ENCODE measurements at places on chromosomes 1 and 21. TPM values are rescaled to one million over a fixed set of nuclear protein-coding genes. Genes with fewer than 3 reads are reported as not detected.

Gene TMEM200B
- 0.15 TPM for total RNA-seq

GRCh38 chr1:11373895-11374747, 101.1 kb downstream of the UBIAD1 start:
- DNase-seq = no peak

- DNase-seq = no peak
Measured at GRCh38 chr1:10628685-10629084, 153.9 kb downstream of the PEX14 start.

DNA sequence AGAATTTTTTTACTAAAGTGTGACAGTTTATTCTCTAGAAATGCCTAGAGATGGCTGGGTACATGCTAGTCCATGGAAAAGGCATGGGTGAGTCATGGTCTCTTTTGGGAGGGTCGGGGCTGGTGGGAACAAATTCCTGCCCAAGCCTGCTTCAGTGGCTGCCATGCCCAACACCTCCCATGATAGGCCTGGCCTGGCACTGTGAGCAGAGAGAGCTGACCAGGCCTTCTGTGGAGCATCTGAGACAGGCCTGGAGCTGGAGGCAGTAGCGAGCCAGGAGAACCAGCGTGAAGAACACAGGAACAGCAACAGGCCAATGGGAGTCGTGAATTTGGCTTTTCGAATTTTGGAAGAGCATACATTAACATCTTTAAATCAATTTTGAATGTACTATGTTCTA, 209.2 kb downstream of the SDCCAG8 start:
- DNase-seq = no peak

DNA sequence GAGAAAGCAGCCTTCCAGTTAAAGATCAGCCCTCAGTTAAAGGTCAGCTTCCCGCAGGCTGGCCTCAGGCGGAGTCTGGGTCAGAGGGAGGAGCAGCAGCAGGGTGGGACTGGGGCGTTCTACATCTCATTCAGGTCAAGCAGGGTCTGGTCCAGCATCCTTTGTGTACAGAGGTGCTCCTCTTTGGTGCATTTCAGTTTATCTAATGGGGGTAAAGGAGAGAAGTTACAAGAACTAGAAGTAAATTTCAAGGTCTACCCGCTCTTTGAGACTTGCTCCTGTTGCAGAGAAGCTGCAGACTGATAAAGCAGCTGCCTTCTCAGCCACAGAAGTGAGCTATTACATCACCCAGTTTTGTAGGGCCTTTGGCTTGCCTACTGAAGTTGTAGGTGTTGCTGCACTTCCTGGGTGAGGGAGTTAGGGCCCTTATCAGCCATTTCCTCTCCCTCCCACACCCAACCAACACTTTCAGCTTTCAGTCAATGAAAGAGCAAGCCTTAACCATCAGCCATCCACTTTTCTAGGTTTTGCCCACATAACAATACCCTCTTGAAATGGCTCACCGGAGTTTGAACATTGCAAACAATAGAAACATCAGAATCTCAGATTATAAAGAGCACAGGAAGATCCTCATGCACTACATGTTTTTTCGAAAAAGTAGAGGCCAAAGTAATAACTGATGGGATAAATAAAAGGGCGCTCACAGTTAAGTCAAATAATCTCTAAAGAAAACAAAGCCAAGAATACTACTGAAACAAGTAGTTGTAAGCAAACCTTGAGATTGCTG, 2.8 kb upstream of the NUP210L start:
- DNase-seq = peak; percentile 30

GRCh38 chr21:44984428-44984791, 44.6 kb downstream of the SLX9 start:
- DNase-seq = no peak

DNA sequence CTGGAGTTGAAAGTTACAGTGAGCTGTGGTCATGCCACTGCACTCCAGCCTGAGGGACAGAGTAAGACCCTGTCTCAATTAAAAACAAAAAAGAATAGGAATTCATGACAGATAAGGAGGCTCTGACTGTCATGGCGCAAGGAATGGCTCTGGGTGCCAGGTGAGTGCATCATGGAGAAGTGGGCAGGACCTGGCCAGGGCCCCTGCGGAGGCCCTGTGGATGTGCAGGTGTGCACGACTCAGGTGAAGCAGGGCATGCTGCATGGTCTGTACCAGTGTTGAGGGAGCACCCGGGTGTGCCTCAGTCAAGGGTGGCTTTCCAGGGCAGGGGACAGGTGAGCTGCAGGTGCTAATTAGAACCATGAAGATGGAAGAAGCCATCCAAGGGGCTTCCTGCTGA, 14.0 kb downstream of the SLC1A7 start:
- no peak for DNase-seq

Gene THEM4
- 18.6 TPM for total RNA-seq

GRCh38 chr1:116825720-116826438, 71.6 kb downstream of the CD2 start:
- no peak for DNase-seq

Gene GJA9
- total RNA-seq = 0.56 TPM

GRCh38 chr1:183914276-183914675, 109.4 kb downstream of the RGL1 start:
- DNase-seq = no peak

DNA sequence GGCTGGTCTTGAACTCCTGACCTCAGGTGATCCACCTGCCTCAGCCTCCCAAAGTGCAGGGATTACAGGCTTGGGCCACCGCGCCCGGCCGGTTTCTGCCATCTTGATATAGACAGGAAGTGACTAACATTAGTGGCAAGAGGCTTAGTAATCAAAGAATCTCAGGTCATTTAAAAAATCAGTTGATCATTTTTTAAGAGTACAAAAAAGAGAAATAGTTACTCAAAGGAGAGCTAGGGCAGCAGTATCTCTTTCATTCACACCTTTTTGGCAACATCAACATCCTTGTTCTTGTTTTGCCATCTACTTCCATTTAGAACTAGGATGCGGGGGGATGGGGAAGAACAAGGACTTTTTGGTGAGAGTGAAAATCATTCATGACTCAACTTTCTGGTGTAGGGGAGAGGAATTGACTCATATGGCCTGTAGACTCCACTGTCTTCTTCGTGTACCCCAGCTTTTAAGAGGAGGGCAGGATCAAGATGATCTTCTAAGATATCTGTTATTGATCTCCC, 8.8 kb downstream of the FCRLB start:
- DNase-seq = peak; percentile 27

Gene PPP1R12B
- 32.9 TPM for total RNA-seq

DNA sequence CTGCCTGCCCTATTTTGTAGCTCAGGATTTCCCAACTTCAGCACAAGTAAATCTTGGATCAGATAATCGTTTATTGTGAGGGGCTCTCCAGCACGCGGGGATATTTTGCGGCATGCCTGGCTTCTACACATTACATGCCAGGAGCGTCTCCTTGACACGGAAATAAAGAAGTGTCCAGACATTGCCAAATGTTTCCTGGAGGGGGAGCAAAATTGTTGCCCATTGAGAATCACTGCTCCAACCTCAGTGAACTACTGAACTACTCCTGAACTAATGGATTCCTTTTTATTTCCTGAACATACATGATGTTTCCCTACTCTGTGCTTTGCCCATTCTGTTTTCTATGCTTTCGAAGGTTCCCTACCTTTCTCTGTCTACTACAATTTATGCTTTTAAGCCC, 1359.1 kb upstream of the ADGRL2 start:
- no peak for DNase-seq

DNA sequence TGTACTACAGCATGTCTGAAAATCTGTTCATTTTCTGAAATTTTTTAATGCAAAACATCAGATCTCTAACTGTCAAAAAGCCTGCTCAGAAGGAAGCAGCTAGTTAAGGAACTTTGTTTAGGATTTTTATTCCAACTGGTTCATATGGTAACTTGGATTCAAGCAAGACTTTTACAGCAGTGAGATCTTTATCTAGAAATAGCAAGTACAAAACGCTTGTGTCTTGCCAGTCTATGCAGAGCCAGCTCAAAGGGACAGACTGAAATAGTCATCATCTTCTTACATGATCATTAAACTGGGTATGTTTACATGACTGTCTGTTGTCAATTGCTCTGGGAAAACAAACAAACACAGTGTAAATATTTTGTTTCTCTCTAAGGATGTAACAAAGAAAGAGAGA, 37.6 kb downstream of the DDAH1 start:
- no peak for DNase-seq

- no peak for DNase-seq
Measured at GRCh38 chr1:56672579-56672978, 27.5 kb downstream of the PRKAA2 start.

Gene KCNA2
- not detected for total RNA-seq

DNA sequence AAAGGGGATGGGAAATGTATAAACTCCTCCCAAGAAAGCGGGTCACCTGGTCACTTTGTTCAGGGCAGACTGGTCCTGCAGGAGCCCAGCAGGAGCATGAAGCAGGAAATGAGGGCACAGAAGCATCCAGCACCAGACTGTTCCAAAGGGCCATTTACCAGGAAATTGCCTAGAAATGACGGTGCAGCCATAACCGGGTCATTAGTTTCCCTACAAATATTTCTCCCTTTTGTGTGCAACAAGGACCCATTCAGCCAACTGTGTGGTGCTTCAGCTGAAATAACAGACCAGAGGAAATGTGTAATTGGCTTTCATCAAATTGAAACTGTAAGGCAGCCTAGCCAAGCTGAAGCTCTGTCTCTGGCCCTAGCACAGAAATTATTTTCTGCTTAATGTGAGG, 7.6 kb upstream of the CTTNBP2NL start:
- no peak for DNase-seq

Gene TDRD5
- total RNA-seq = not detected

- DNase-seq = no peak
Measured at GRCh38 chr1:93601686-93602085, 80.0 kb downstream of the BCAR3 start.

Gene KRTAP13-2
- total RNA-seq = not detected

GRCh38 chr1:54275349-54275748, 75.4 kb downstream of the MRPL37 start:
- DNase-seq = no peak

DNA sequence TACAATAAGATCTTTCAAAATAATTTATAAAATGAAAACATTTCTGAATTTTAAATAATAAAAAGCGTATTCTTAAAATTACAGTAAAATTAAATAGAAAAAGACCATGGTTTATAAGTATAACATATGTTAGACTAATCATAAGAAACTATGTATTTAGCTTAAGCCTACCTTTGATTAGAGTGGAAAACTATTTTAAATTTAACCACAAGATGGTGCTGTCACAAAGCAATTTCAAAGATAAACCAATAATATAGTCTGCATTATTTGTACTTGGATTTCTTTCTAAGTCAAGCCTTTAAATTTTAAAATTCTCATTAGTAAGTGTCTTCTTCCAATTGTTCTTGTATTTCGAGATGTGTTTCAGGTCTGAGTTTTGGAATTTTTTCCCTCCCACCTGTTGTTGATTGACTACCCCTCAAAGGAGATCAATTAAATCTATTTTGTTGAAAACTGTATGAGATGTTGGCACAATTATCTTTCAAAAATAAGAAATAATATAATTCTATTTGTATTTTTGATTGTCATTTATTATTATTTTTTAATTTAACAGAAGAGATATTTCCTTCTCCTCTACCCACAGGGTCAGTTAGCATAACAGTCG, 459.8 kb downstream of the KCNT2 start:
- no peak for DNase-seq

Gene HENMT1
- total RNA-seq = 10.6 TPM

Gene BCL2L15
- total RNA-seq = 16.8 TPM

DNA sequence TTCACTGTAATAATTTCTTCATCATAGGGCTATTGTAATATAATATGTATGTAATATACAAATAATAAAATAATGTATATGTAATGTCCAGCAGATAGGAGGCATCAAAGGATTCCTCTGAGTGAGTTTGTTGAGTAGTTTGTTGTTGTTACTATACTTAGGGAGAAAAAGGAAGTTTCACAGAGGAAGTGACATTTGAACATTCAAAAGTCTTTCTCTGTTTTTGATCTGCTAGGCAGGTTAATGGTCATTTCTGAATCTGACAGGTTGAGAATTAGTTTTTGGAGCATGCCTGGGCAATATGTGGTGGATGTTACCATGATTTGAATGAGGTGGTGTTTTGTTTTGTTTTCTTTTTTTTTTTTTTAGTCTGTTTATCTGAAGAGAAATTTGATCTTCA, 102.1 kb downstream of the NRDC start:
- DNase-seq = no peak

GRCh38 chr1:201125019-201125418, 2.0 kb downstream of the ASCL5 start:
- DNase-seq = no peak

DNA sequence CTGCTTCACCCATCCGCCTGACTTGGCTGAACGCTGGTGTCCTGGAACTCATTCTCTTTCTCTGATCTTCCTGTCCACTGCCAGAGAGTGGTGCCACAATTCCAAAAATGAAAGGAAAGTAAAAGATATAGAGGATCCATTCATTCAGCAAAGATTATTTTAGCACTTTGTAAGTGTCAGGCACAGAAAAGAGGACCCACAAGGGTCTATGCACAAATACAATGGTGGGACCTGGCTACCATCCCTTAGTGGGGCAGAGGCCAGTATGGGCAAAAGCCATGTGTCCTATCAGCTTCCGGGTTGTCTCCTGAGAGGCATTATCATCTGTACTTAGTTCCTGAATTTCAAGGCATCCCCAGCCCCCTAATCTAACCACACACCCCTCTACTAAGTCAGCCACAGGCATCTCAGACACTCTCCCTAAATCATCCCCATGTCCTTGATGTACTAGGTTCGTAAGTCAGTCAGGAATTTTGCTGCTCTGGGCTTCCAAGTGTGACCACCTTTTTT, 19.0 kb downstream of the SSR2 start:
- no peak for DNase-seq

DNA sequence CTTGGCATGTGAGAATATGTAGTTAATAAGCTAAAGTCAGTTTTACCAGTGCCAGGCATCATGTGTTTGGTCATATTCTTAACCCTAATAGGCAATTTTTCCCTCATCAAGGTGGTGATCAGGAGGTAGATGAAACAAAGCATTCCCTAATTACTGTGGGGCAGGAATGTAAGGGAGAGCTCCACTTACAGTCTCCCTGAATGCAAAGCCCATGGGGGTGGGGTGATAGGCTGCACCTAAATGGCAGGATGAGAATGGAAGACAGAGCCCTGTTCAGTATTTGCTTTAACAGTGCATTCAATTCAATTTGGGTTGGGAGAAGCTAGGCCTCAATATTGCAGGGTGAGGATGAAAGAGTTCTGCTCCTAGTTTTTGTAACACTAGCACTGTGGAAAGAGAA, 23.4 kb downstream of the ZNF678 start:
- DNase-seq = no peak

DNA sequence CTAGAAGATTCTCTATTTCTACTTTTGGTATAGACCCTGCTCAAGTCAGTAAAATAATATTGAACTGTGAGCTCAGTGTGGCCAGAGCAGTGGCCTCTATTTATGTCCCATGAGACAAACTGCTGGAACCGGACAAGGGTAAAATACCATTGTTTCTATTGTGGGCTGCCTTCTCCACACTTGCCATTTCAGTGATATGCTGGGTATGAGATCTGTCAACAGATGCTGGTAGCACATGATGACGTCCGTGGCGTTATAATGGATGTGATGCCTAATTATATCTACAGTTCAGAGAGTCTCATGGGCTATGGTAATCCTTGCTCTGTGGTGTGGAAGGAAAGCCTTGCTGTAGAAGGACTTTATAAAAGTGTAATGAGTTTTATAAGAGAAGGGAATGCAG, 2.4 kb downstream of the ACTN2 start:
- DNase-seq = no peak

Gene LRRIQ3
- 0.52 TPM for total RNA-seq

Gene ADGRL2
- total RNA-seq = 58.8 TPM

GRCh38 chr1:71393301-71393700, 312.5 kb upstream of the ZRANB2 start:
- DNase-seq = no peak
